Stimulated activated CD8-positive, alpha-beta memory T cell treated with anti-CD3 and anti-CD28 coated beads, Interleukin-7, amount 100 ng/mL, for 1 hour (primary cell): ENCODE measurements at places on chromosomes 5 and 9.
A peak's percentile ranks its signal among the peaks of the same experiment; 100 is the strongest.

GRCh38 chr5:154577416-154577815, 99.4 kb upstream of the HAND1 start:
- no peak for DNase-seq

DNA sequence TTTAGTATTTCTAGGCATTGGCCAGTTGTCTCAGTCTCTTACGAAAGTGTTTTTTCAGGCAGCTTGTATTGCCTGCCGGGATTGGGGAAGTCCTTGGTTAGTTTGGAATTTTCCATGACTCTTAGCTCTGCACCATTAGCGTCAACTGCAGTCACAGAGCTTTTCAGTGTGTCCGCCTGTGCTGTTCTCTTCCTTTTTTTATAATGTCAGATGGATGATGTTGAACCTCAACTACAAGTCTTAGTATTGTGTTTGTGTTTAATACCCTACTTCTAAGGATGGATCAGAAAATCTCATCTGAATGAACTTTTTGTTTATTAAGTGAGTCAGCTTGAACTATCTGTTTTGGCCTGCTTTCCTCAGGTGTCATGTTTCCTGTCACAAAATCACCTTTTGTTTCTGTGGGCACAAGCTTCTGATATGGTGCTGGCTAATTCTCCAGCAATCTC, 33.1 kb downstream of the ATP6V0E1 start:
- no peak for DNase-seq

DNA sequence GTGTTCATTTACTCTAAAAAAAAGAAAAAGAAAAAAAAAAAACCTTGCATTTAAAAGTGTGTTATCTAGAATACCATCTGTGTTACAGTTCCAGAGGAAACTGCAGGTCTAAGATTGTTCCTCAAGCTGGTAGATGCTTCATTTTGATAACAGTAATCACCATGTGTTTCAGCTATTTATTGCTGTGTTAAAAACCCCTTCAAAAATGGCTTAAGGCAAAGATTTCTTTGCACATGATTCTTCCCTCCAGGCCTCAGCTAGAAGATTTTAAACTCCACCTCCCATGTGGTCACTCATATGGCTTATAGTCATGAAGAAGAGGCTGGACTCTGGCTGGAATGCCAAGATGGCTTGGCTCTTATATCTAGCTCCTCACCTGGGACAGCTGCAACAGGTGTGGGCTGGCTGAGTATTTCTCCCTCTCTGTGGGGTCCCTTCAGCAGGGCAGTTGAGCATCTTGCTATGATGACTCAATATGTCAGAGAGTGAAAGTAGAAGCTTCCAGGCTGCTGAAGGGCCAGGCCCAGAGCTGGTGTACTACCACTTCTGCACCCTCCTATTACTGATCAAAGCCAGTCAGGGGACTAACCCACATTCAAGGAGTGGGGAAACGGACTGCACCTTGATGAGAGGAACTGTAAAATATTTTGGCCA, 920.4 kb upstream of the DMAC1 start:
- DNase-seq: no peak

GRCh38 chr5:29085142-29085541, 2046.8 kb upstream of the CDH9 start:
- no peak for DNase-seq

DNA sequence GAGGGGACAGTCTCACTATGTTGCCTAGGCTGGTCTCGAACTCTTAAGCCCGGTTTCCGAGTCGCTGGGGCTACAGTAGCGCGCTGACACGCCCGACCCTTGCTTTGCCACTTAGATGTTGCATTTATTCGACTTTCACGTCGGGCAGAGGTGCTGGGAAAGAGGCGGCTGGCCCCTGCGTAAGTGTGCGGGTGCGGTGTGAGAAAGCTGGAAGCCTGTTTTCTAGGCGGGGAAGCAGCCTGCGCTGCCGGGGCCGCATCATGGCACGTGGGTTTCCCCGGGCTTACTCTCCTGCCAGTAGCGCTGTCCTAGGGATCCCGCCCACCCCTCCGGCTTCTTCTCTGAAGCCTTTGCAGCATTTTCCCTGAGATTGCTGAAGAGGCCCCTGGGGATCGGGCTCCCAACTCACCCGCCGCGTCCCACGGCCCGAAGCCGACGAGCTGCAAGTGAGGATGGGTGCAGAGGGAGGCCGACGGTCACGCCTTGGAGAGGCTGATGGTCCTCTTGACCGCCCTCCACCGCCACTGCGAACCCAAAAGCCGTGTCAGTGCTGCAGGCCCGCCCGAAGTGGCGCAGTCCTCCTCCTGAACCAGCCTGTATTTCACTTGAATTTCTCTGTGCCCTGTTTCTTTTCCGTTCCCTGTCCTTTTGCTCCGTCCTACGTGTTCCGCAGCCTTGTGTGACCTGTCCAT, 5.8 kb upstream of the TRIM41 start:
- DNase-seq: peak; percentile 27

DNA sequence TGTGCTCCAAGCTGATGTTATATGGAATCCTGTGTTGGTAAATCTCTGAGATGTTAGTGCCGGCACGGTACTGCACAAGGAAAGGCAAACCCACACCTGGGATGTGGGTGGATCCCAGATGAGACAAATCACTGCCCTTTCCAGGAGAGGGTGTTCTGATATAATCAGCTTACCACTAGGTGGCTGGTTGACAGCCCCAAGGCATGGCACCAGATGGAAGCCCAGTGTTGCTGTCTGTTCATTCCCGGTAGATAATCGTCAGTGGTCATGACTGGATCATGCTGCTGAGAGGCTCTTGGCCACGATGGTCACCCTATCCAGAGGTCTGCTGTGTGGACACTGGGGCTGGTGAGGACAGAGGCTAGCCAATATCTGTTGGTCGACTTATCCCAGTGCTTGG, 184.0 kb downstream of the CACNA1B start:
- DNase-seq: no peak

DNA sequence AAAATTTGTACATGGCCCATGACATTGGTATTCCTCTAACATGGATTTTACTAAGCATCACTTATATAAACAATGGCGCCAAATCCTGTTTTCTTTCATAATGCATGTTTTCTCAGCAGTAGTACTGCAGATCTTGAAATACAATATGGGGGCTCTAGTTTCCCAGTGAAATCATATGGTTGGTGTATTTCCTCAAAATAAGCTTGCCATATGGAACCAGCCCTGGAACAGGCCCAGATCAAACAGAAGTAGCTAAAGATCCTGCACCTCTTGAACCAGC, 163.9 kb downstream of the ZNF608 start:
- no peak for DNase-seq

GRCh38 chr9:3894772-3895171, 369.0 kb upstream of the RFX3 start:
- DNase-seq: no peak

GRCh38 chr5:116573702-116574366, 789 bp downstream of the SEMA6A start:
- DNase-seq: no peak

DNA sequence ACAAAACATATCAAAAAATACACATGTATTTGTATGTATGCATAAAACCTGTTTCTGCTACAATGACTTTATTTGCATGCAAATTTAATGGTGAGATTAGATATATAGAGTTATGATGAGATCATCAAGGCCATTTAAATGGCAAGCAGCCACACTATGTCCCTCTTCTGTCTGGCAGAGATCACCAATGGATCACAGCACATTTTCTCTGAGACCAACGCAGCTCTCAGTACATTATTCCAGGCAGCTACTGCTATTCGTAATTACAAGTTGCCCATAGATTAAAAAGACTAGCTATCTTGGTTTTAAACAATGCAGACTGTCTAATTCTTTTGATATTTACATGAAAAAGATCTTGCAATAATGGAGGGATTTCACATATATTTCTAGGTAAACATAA, 629.5 kb downstream of the PDE4D start:
- DNase-seq: no peak

DNA sequence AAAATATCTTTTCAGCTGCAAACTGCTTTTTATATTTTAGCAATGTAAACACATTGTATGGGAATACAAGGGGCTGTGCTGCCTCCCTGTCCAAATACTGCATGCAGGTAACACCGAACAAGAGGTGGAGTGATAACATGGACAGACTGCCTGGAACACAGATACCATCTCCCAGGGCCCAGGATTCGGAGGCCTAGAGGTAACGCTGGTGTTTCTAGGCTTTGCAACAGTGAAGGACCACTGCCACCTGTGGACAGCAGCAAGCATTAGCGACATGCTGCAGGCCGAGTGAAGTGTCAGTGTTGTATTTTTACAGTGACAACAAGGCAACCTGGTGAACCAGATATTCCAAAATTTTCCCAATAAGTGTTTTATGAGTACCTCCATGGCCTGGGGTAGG, 379.1 kb downstream of the DMRT2 start:
- no peak for DNase-seq

- DNase-seq: no peak
These were observed 224.1 kb upstream of the MPDZ start for GRCh38 chr9:13503599-13503998.

- DNase-seq: no peak
These were observed 61.6 kb upstream of the SPRY4 start for GRCh38 chr5:142386137-142387023.

DNA sequence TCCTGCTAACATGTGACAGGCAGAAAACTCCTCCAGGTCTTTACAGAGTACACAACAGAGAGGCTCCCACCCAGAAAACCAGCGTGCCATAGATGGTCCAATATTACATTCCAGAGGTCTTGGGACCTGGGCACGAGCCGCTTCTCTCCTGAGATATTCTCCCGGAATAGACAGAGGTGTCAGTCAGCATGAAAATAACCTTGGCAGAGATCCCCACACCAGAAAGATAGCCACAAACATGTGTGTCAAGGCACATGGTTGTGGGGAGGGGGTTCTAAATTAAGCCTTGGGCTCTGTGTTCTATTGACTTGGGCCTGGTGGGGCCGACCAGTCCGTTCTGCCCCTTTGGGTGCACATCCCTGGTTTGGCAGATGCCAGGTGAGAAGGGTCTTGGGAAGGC, 78.4 kb downstream of the BOD1 start:
- DNase-seq: no peak

GRCh38 chr9:119792242-119792641, 423.0 kb upstream of the BRINP1 start:
- no peak for DNase-seq

- peak; percentile 14 for DNase-seq
These were observed 116.6 kb upstream of the SLC44A1 start for GRCh38 chr9:105127863-105128220.

- no peak for DNase-seq
These were observed 116.5 kb upstream of the ATP10B start for GRCh38 chr5:160968480-160968879.

GRCh38 chr9:91946653-91947488, 3.2 kb downstream of the ROR2 start:
- DNase-seq: no peak

GRCh38 chr5:126269511-126269910, 153.7 kb upstream of the GRAMD2B start:
- no peak for DNase-seq

- DNase-seq: no peak
These were observed 19.2 kb downstream of the MARCHF3 start for GRCh38 chr5:127011153-127011552.

- DNase-seq: no peak
These were observed 79.8 kb upstream of the ZNF462 start for GRCh38 chr9:106783121-106783520.

DNA sequence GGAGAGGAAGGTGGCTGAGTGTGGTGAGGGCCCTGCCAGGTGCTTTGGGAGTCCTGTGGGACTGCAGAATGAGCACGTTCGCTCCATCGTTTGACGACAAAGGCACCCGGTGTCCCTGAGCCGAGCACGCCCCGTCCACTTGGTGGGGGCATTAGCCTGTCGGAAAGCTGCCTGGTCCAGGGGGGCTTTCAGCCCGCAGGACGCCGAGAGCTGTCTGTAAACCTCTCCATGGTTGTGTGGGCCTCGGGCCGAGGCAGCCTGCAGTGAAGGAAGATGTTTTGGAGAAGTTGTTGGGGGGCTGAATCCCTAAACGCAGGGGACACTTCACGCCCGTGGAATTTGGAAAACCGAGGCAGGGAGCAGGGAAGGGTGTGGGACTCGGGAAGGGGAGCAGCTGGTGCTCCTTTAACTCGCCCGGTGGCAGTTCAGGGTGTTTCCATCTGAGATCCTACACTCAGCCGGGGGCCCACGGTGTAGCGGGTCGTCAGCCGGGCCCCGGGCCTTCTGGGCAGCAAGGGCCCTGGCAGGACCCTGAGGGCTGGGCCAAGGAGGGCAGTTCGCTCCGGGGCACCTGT, 53.8 kb downstream of the MRPL36 start:
- DNase-seq: no peak

- no peak for DNase-seq
These were observed 8.1 kb downstream of the OSMR start for GRCh38 chr5:38853753-38854470.

GRCh38 chr5:137400571-137400970, 98.6 kb downstream of the SPOCK1 start:
- DNase-seq: no peak

DNA sequence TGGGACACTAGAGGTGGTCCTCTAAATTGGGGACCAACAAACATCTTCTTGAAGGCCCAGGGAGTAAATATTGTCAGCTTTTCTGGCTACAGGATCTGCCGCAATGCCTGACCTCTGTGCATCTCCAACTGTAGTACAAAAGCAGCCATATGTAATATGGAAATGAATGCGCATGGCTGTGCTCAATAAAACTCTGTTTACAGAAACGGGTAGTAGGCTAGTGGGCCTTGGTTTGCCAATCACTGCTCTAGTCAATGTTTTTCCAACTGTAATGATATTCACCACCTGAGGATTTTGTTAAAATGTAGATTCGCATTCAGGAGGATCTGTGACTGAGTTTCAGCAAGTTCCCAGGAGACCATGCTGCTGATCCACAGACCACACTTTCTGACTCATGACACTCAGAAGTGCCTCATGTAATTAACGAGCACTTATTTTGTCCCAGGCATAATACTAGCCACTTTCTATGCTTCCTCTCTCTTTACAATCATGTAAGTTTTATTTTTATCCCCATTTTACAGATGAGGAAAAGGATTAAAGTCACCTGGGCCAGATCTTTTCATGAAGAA, 96.9 kb downstream of the MED27 start:
- DNase-seq: no peak

DNA sequence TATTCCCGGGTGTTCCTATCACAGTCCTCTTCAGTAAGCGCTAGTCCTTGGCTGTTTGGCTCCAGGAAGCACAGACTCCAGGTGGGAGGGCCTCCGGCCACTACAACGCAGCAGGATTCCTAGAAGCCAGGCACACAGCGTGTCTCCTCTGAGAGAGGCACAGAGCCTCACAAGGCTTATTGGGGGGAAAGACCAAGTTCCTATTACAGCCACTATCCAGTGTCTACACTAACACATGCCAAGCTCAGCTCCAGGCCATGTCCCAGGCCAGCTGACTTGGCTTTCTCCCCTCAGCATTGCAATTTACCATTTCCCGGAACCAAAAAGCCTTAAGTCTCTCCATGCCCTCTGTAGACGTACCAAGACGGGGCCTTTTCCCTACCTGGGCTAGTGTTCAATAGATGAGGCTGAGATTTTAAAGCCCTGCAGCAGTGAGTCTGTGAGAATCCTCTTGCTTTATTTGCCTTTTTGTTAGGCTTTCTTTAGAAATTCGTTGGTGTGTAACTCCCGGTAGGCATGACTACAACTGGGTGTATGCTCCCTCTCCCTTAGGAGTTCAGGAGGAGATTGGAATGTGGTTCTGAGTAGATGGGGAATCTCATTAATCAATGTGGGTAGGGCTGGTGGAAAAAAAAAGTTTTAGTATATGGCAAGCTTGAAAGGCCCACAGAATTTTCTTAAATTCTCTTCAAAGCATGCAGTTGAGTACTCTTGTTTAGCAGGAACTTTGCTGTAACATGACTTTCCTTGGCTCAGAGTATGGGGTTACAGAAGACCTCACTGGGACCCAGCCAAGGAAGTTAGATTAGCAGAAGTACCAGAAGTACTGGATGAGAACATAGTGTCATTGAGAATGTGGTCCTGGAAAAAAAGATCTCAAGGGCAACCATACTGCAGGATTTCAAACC, 84.3 kb upstream of the SLC1A3 start:
- no peak for DNase-seq

GRCh38 chr9:18463991-18464390, 10.0 kb upstream of the ADAMTSL1 start:
- DNase-seq: no peak
